Caki2 (cell line): ENCODE measurements at places on chromosomes 5 and 9. TPM values are rescaled to one million over a fixed set of nuclear protein-coding genes. Genes with fewer than 3 reads are reported as not detected.

Gene JAK2
- 0.93 and 1.1 TPM in 2 replicates for total RNA-seq

Gene BOD1
- total RNA-seq = 78.2 and 95.2 TPM in 2 replicates

Gene SH3PXD2B
- 14.2 and 25.2 TPM in 2 replicates for total RNA-seq

Gene OTP
- not detected in 2 replicates for total RNA-seq

Gene IL13
- not detected in 2 replicates for total RNA-seq

Gene TPRN
- 13.9 and 15.2 TPM in 2 replicates for total RNA-seq

Gene GNAQ
- total RNA-seq = 12.4 and 37.2 TPM in 2 replicates

Gene CACNA1B
- total RNA-seq = not detected in 2 replicates

Gene DNAI1
- not detected in 2 replicates for total RNA-seq

Gene SLC27A4
- total RNA-seq = 18.8 and 22.0 TPM in 2 replicates

Gene SPATA31A3
- total RNA-seq = not detected in 2 replicates

Gene HAND1
- not detected in 2 replicates for total RNA-seq
